ENCODE measurements at places on chromosomes 2 and 18. TPM values are rescaled to one million over a fixed set of nuclear protein-coding genes. Genes with fewer than 3 reads are reported as not detected.

- no peak for DNase-seq
Observed at GRCh38 chr2:229388731-229389130, 117.6 kb upstream of the PID1 start.

PLGLB2 gene
- 1.3 TPM for polyA plus RNA-seq

- DNase-seq = peak; percentile 79
Observed at GRCh38 chr2:199488772-199489400, 31.1 kb upstream of the SATB2 start.

DNA sequence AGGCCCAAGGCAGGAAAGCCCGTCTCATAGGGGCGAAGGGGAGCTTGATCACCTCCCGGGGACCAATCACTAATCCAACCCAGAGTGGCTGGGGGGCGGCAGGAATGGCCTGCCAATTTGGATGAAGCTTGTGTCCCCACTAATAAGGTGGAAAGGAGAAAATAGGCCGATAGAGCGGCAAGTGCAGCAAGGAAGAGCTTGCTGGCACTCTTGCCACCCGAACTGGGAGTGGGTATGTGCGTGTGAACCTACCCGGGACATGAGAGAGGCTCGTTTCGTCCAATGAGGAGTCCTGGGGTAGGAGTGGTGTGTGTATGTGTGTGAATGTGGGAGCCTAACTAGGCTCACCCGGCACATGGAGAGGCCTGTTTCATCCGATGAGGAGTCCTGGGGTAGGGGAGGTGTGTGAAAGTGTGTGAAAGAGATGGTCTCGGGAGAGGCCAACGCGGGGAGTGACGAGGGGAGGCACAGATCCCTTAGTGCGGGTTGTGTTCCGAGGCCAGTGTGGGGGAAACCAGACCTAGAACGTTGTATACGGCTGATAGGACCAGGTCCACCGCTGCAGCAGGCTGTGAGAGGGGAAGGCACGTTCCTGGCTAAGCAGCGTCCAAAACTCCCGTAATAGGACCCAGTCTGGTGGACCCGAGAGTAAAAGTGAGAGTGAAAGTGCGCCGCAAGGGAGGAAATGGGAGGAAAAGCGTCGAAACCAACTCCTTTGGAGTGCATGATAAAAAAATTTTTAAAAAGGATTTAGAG is 47.1 kb upstream of the SELENOI start:
- DNase-seq = no peak

CAPN14 gene
- polyA plus RNA-seq = 0.22 TPM

HDHD2 gene
- 46.2 TPM for polyA plus RNA-seq

DNA sequence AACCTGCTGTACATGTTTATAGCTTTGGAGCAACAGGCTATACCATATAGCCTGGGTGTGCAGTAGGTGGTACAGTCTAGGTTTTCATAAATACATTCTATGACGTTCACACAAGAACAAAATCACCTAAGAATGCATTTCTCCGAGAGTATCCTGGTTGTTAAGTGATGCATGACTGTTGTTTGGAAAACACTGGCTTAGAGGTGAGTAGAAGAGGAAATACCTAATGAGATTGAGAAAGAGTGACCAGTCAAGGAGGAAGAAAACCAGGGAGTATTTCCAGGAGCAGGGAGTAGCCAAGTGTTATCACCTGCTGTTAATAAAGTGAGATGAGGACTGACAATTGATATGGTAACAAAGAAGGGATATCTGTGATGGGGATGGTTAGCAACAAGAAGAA is 2.9 kb upstream of the ZNF892 start:
- DNase-seq = no peak

GRCh38 chr2:236159778-236160170 is 8.4 kb downstream of the GBX2 start:
- no peak for DNase-seq

ACVR1C gene
- 0.28 TPM for polyA plus RNA-seq

ATIC gene
- 101 TPM for polyA plus RNA-seq

LHCGR gene
- not detected for polyA plus RNA-seq

- peak; percentile 44 for DNase-seq
Observed at GRCh38 chr2:148926291-148926961, 51.4 kb downstream of the KIF5C start.

DNA sequence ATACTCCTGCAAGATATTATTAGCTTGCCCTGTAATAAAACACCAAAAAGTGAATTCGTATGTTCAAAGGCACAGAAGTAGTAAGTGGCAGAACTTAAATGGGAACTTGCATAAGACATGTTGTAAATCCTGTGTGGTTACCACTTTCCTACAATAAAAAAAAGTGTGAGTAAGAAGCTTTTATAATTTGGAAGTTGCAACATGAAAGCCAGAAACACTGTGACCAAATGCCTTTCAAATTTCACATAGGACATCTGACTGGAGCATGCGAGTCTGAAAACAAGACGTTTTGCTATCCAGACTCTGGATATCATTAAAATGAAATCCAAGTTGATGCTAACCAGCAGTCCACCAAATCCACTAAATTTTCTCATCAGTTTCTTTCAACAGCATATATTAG is 886.2 kb upstream of the NRXN1 start:
- no peak for DNase-seq

NOSTRIN gene
- polyA plus RNA-seq = 41.8 TPM

GULP1 gene
- 12.2 TPM for polyA plus RNA-seq

CPLX4 gene
- not detected for polyA plus RNA-seq

DNA sequence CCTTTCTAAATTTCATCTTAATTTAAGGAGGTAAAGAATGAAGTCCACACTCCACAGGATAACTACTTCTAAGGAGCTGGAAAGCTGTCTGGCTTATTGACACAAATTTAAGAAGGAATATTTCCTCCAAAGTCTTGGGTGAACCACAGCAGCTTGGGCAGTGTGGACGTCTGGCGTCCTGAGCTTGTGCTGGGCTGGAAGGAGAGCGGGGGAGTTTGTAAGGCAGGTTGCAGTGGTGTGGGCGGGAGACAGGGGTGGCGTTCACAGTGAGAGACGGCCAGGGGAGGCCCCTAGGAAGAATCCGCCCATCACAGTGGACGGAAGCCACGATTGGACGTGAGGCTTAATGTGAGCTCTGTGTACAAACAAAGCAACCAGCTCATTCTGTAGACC is 25.7 kb downstream of the ADI1 start:
- DNase-seq = peak; percentile 94

DNA sequence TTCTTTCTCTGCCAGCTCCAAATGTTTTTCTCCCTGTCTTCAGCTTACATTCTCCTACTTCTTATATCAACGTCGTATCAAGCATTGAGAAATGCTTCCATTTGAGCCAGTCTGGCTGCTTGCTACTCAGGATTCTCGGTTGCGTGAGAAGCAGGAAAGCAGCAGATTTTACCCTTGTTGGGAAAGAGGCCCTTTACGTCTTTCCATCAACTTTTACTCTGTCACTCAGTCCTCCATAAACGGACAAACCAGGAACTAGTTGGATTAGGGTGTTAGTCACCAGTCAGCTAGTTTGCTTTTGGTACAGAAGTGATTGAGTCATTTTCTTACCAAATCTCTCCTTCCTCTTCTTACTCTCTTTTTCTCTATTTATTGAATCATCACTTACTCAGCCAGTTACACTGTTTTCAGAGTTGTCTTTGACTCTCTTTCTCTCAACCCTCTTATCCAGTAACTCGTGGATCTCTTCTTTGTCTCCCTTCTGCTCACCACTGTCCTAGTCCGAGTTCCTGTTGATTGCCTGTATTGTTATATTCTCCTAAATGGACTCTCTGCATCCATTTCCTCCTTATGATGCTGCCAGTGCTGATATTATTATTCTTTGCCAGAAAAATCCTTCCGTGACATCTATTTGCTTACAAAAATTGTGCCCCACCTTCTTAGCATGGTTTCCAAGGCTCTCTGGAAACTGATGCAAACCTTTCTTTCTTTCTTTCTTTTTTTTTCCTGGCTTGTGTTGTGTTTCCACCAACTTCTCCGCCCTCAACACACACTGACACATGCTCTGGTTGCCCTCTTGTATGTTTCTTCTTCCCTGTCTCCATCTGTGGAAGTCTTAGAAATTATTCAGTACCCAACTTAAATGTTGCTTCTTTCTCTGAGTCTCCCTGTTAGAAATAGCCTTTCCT is 61.5 kb downstream of the VRK2 start:
- no peak for DNase-seq

DNA sequence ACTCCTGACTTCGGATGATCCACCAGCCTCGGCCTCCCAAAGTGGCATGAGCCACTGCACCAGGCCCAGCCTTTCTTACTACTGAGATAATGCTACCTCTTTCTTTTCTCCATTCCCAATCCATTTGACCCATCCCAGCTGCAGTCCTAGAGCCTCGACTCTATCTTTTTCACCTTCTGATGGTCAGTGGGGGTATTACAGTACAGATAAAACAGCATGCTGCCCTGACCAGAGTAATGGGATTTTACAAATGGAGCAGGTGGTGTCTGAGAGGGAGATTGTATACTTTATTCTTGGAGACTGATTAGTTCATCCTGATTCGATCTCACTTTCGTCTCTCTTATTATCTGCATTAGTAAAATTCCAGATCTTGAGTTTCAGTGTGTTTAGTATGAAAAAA is 238.6 kb upstream of the TNP1 start:
- no peak for DNase-seq

DNA sequence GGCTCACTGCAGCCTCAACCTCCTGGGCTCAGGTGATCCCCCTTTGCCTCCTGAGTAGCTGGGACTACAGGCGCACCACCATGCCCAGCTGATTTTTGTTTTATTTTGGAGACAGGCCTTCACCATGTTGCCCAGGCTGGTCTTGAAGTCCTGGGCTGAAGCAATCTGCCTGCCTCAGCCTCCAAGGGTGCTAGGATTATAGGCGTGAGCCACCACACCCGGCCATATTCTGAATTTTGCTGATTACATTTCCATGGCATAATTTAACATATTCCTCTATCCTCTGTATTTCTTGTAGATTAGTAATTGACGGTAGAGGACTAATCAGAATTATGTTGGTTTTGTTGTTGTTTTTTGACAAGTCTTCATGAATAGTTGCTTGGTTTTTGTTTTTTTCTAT is 50.6 kb downstream of the MEX3C start:
- no peak for DNase-seq

- DNase-seq = peak; percentile 22
Observed at GRCh38 chr2:26615860-26616705, 25.1 kb downstream of the CIB4 start.

CYTIP gene
- 3.5 TPM for polyA plus RNA-seq

DNA sequence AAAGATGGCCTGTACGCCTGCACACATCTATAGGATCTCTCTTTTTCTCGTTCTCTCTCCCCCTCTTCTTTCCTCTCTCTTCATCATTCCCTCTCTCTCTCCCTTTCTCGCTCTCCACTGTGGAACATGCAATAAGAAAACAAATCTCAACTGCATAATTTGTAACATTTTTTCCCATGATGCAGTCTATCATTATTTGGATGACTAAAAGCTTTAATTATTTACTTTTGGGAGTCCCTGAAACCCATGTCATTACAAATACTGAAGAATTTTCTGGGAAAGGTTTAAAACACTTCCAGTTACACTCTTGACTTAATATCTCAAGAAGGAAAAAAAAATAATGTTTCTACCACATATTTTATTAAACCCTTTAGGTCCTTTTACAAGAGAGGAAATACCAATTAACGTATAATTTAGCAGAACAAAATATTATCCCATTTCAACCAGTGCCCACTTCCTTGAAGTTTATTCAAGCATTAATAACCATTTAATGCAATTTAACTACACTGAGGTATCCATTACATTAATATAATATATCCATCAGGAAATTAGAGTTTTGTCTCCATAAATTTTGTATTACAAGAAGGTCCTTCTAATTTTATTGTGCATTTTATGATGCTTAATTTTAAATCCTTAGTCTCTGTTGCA is 1615.2 kb upstream of the ACVR2A start:
- DNase-seq = no peak

DNA sequence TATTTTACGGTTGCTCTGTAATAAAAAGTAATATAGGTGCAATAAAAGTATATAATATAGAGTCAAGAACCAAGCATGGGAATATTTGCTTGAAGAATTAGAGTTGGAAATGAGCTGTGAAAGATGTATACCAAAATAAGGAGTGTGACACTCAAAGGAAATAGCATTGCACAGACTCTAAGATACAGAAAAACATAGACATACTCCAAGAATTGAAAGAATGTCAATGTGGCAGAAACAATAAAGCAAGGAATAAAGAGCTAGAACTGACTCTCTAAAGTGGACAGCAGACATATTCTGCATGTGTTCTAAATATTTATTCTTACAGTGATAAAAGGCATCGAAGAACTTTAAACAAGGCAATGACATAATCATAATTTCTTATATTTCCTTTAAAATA is 561.1 kb upstream of the SETBP1 start:
- DNase-seq = no peak

DNA sequence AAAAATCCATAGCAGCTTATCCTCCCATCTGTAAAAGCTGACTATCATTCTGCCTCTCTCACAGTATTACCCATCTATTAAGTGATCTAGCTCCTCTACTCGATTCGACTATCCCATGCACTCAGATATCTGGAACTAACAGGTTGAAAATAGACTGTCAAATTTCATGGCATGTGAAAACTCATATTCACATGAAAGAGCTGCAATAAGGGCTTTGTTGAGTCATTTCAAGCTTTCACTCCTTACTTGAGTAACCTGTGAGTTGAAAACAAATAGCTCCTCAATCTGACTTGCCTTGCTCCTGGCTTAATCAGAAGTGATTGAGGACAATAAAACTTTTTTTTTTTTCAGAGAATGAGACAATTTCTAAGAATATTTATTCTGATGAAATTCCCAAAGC is 192.4 kb upstream of the ERBB4 start:
- DNase-seq = no peak

GRCh38 chr2:157055660-157056199 is 201.8 kb upstream of the GALNT5 start:
- DNase-seq = peak; percentile 20

DNA sequence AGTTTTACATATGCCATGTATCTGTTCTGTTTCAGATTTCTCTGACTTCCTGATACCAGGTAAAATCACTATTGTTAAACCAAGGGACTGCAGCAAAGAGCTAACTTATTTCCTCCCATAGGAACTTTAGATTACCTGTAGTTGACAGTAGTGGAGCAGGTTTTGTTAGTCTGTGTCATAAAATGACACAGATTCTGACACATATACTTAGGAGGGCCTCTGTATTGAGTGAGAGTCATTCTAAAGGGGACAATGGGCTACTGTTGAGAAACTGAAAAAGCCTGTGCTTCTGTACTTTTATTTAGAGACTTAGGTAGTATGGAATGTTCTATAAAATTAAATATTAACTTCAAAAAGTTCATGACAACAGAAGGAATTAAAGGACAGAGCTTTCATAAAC is 48.2 kb downstream of the KCMF1 start:
- no peak for DNase-seq

GRCh38 chr2:96239745-96240264 is 26.0 kb downstream of the TMEM127 start:
- peak; percentile 25 for DNase-seq

DNA sequence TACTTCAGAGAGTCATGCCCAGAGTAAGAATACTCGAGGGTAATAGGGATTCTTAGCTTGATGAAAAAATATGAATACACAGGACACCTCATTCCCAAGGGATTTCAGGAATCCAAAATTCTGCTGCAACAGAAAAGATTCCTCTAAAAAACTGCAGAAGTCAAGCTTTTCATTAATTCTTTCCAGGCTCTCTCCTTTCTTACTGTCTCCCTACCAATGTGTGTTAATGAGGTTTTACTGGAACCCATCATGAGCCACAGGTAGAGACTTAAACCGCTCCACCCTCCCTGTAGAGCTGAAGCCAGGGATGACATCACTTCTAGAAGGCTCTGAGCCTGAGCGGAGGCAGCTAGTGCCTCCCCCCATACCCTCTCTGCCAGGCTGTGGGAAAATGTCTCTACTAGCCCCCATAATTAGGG is 3.4 kb downstream of the SDC1 start:
- DNase-seq = no peak

GRCh38 chr2:20455076-20455587 is 8.3 kb downstream of the RHOB start:
- no peak for DNase-seq

Data from kidney (tissue), 22 donors.